Left renal pelvis (tissue), 4 donors: ENCODE measurements at places on chromosomes 1 and 21. TPM values are rescaled to one million over a fixed set of nuclear protein-coding genes. Genes with fewer than 3 reads are reported as not detected.

GRCh38 chr1:200660719-200661118, 9.0 kb downstream of the DDX59 start:
- no peak for DNase-seq

GRCh38 chr1:217712925-217713597, 81.9 kb downstream of the SPATA17 start:
- DNase-seq: no peak

DNA sequence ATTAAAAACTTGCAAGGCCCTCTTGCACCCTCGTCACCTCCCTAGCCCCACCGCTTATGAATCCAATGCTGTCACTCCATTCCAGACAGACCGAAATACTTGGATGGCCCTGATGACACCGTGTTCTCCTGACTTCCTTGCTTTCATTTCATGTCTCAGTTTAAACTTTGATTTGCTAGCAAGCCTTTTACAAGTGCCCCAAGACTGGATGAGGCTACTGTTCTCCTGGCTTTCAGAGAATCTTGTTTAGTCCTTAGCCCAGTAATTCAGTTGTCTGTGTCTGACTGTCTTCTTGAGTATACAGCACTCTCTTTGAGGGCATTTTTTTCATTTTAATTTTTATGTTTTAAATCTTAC, 824 bp upstream of the IFI44L start:
- DNase-seq: no peak

DNA sequence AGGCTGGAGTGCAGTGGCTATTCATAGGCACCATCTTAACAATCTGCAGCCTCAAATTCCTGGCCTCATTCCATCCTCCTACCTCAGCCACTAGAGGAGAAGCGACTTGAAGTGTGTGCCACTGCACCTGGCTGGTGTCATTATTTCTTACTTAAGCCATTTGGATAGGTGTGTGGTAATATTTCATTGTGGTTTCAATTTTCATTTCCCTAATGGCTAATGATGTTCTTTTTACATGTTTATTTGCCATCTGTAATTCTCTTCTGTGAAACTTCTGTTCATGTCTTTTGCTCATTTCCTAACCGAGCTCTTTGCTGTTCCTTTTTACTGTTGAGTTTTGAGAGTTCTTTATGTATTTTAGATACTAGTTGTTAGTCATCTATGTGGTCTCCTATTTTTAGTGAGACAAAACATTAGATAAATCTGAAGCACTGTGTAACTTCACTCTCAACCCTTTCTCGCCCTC, 66.8 kb downstream of the SLC27A3 start:
- DNase-seq: no peak

DNA sequence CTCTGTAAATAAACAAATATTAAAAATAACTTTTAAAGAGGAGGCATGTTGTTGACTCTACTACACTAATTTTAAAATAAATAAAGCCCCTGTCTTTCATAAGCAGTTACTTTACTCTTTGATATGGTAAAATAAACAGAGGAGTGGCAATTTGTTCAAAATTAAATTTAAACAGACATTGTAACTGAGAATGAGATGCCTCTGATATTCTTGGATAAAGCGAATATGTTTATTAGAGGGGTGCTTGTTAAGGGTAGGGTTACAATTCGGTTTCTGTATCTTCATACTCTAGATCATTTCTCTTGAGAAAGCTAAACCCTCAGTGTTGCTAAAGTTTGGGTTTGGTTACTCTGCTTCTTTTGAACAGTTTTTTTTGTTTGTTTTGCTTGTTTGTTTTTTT, 19.6 kb downstream of the LPAR3 start:
- no peak for DNase-seq

DNA sequence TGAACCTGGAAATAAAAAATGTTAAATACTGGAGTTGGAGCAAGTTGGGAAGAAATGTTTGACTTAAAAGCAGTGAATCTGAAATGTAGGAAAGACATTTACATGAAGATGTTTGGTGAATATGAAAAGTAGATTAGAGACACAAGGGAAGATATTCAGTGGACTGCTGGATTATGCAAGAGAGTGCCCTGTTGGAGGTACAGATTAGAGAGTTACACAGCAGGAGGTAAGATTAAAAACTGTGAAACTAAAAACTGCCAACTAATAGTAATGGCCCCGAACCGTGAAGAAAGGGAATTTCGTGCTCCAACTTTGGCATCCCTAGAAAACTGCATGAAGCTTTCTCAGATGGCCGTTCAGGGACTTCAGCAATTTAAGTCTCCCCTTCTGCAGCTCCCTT, 375.4 kb downstream of the DPYD start:
- DNase-seq: no peak

GRCh38 chr1:150322310-150322709, 977 bp downstream of the PRPF3 start:
- DNase-seq: no peak

DNA sequence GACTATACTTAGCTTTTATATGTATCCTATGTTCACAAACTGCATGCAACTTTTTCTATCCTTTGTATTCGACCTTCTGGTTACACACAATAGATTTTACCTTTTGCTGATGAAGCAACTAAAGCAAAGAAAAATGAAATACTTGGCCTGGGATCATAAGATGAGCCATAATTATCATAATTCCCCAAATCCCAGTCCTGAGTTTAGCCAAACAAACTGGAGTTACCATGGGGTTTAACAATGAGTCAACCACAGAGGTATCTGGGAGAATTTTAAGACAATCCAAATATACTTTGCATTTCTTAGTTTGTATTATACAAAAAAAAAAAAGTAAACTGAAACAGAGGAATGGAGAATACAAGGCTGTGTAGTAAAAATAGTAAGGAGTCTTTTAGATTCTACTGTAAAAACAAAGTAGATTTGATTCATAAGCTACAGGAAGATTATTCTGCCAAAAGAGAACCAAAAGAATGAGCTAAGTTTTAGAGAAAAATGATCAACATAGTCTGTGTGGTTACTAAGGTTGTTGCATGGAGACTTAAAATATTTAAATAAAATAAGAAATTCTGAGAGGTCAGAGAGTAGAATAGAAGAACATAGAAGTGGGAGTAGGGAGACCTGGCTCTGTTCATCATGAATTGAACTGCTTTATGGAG, 60.4 kb upstream of the GORAB start:
- no peak for DNase-seq

DNA sequence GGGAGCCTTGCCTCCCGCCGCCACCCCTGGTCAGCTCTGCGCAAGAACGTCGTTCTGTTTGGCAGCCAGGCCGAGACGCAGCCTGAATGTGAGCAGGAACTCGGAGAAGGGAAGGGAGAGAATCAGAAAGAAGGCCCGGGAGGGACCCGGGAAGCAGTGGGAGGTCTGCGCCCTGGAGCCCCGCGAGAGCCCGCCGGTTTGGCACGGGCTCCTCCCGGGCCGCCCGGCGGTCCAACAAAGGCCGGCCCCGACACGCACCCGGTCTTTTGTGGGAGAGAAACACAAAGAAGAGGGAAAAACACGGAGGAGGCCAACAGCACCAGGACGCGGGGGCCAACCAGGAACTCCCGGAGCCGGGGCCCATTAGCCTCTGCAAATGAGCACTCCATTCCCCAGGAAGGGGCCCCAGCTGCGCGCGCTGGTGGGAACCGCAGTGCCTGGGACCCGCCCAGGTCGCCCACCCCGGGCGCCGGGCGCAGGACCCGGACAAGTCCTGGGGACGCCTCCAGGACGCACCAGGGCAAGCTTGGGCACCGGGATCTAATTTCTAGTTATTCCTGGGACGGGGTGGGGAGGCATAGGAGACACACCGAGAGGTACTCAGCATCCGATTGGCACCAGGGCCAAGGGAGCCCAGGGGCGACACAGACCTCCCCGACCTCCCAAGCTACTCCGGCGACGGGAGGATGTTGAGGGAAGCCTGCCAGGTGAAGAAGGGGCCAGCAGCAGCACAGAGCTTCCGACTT, 2.7 kb upstream of the OLIG2 start:
- DNase-seq: no peak

DNA sequence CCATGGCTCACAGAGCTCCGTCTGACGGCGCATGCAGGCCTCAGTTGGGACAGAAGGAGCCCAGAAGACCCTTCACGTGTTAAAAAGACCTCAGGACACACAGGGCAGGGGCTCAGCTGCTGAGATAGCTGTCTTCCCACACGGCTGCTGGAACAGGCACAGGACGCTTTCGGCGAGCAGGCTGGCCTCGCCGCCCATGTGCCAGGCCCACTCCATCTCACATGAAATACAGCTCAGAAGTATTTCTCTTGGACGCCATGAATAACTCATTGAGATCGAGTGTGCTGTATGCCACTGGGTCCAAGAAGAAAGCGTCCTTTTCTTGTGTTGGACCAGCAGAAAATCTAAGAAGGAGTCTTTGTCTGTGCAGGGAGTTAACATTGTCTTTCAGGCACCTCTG, 69.6 kb downstream of the SIM2 start:
- DNase-seq: no peak

DNA sequence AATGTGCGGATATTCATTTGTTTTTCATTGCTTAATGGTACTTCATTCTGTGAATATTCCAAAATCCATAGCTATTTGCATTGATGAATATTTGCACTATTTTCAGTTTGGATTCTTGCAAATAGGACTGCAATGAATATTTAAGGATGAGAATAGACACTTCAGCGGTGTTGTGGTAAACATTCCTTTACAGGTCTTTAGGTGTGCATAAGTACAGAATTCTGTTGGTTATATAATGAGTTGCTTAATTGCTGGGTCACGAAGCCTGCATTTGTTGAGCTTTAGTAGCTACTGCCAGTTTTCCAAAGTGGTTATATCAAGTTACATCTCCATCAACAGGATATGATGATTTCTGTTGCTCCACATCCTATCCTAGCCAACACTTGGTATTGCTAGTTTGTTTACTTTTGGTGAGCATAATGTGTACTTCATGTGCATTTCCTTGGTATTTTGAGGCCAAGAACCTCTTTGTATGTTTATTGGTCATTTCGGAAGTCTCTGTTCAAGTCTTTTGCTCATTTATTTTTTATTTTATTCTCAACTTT, 64.2 kb upstream of the CYYR1 start:
- no peak for DNase-seq

FHAD1 gene
- polyA plus RNA-seq: 3.2 TPM

FTCD gene
- polyA plus RNA-seq: 30.0 TPM

MAP3K21 gene
- 33.8 TPM for polyA plus RNA-seq

CFHR4 gene
- 0.07 TPM for polyA plus RNA-seq

PLEKHG5 gene
- polyA plus RNA-seq: 13.7 TPM

SH2D2A gene
- 1.0 TPM for polyA plus RNA-seq
